ENCODE measurements at places on chromosomes 11 and 22. TPM values are rescaled to one million over a fixed set of nuclear protein-coding genes. Genes with fewer than 3 reads are reported as not detected.

Gene MS4A3
- total RNA-seq = not detected

Gene GAB2
- 11.7 TPM for total RNA-seq

Gene RIBC2
- total RNA-seq = 0.44 TPM

Gene SELENOM
- total RNA-seq = 17.5 TPM

Gene VSIG10L2
- not detected for total RNA-seq

Gene POU2AF1
- total RNA-seq = not detected

Gene RRAS2
- total RNA-seq = 44.5 TPM

Gene TEAD1
- 42.6 TPM for total RNA-seq

Gene CHST1
- 19.3 TPM for total RNA-seq

Gene GUCY1A2
- total RNA-seq = 0.13 TPM

Gene CXCR5
- not detected for total RNA-seq

Gene OSM
- not detected for total RNA-seq

Gene KIF18A
- 11.8 TPM for total RNA-seq

Gene APOBEC3A
- not detected for total RNA-seq

Gene PLA2G3
- not detected for total RNA-seq

Gene COMMD9
- total RNA-seq = 14.1 TPM

Gene PAMR1
- total RNA-seq = 0.25 TPM

Gene CCDC188
- 9.2 TPM for total RNA-seq

Gene CNIH2
- not detected for total RNA-seq

Gene DUSP8
- 0.32 TPM for total RNA-seq

Gene DDX25
- total RNA-seq = under 0.01 TPM

Gene RAB38
- total RNA-seq = 1.9 TPM

Gene BBS1
- 12.5 TPM for total RNA-seq

Gene PAK1
- total RNA-seq = 0.57 TPM

Gene C11orf42
- total RNA-seq = not detected

Gene OR51I1
- not detected for total RNA-seq

Gene DEUP1
- not detected for total RNA-seq

Gene CWC15
- 27.2 TPM for total RNA-seq

Gene KRTAP5-1
- total RNA-seq = not detected

Gene ACTN3
- 0.06 TPM for total RNA-seq

Gene ANAPC15
- total RNA-seq = 22.1 TPM

Gene TBX1
- 98.6 TPM for total RNA-seq

Gene SMIM35
- total RNA-seq = not detected

Gene OR51B4
- total RNA-seq = not detected

Gene CPT1B
- 6.8 TPM for total RNA-seq

Gene OR8K5
- not detected for total RNA-seq

Gene TST
- 47.8 TPM for total RNA-seq

Gene APOBEC3H
- total RNA-seq = 0.19 TPM

Gene FOSL1
- total RNA-seq = 4.4 TPM

Gene STK33
- total RNA-seq = 0.49 TPM

Gene RHOD
- 20.8 TPM for total RNA-seq

Gene SLC16A8
- not detected for total RNA-seq

Gene MMP8
- not detected for total RNA-seq

Gene OR8A1
- not detected for total RNA-seq

Gene MMP7
- total RNA-seq = 0.44 TPM

Gene APOBEC3G
- total RNA-seq = 6.0 TPM

Gene C11orf16
- not detected for total RNA-seq

Gene APOL1
- 58.3 TPM for total RNA-seq

Gene MRPL21
- total RNA-seq = 58.9 TPM

Gene TMEM45B
- 0.16 TPM for total RNA-seq

Gene CEP57
- total RNA-seq = 38.6 TPM

Gene ARHGAP8
- total RNA-seq = not detected

Gene ZNF74
- total RNA-seq = 16.0 TPM

Gene CARD18
- total RNA-seq = not detected

Gene FIBIN
- 0.16 TPM for total RNA-seq

Gene CAPRIN1
- 156 TPM for total RNA-seq

Gene UCP3
- total RNA-seq = 0.16 TPM

Gene MICAL3
- 13.3 TPM for total RNA-seq

Measured in bladder microvascular endothelial cell (primary cell).